Vagina (tissue), 2 donors: ENCODE measurements at places on chromosomes 12 and 14. TPM values are rescaled to one million over a fixed set of nuclear protein-coding genes. Genes with fewer than 3 reads are reported as not detected.

Gene MAP3K9
- 11.5 TPM for total RNA-seq

Gene PLA2G1B
- total RNA-seq: not detected

Gene ACOT4
- 0.49 TPM for total RNA-seq

Gene CCNB1IP1
- total RNA-seq: 38.5 TPM

Gene OR8S1
- not detected for total RNA-seq

Gene GLIPR1
- total RNA-seq: 6.6 TPM

Gene GRIP1
- 4.2 TPM for total RNA-seq

Gene PROX2
- total RNA-seq: not detected
